ENCODE measurements at places on chromosomes 5 and 9.

DNA sequence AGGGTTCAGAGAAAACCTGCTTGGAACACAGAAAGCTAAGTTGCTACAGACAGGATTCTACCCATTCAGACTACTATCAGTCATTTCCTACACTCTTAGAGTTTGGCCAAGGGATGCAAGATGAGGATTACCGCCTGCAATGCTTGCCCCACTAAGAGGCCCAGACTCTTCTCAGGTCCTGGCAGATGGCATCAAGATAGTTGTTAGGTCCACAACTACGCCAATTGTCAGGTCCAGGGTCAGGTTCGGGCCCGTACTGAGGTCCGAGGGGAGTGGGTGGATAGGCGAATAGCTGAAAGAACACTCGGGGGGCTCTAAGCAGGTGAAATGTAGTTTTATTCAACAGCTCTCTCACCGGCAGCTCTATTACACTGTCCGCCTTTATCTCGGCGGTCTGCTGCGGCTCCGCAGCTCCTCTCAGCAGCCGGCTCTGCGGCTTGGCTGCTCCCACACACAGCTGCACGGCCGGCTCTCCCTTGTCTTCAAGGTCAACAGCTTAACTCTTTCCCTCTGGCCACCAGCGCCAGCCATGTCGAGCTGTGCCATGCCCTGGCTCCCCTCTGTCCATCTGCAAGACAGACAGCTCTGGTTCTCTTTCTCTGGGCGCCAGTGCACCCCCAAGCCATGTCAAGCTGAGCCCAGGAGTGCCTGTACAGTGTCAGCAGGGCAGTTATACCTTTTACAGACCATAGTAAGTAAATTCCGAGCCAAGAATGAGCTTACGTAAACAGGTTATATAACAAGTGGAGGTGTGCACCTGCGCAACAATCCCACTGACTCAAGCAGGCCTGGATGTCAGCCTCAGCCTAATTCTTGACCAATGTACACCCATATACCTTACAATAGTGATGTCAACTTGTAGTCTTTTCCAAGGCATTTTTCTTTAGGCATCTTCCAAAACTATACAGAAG, 24.0 kb downstream of the ENC1 start:
- DNase-seq, result no peak

- no peak for DNase-seq
Observed at GRCh38 chr5:92561411-92561959, 1019.5 kb downstream of the NR2F1-AS1 start.

DNA sequence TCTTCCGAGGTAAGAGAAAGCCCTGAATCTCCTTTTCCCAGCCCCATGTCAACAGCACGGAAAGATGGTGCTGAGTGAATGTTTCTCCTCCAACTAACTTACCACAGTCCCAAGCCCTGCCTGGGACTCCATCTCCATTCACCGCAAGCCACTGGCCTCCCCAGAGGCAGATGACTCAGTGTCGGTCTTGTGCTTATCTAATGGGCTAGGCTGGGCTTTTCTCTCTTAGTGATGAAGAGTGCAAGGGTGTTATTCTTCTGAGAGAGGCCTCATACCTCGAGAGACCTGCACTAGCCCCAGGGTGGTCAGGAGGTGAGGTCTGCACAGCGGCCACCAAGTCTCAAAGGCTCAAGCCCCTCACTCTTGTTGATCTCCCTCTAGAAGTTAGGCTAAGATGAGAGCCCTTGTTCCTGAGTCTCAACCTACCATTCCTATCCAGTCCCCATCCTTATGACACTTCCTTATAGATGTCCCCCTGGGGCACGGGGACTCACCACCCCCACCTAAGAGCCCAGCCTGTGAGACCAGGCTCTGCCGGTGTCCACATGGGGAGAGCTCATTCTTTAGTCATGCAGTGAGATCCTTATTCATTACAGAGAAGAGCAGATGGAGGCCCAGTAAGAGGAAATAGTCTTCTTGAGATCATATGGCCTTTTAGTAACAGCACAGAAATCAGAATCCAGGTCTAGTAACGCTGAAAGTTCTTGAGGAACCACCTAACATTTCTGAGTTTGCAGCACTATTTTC, 127.0 kb downstream of the SAXO1 start:
- no peak for DNase-seq

- no peak for DNase-seq
Observed at GRCh38 chr5:135048930-135049329, 14.9 kb upstream of the PITX1 start.

All from vagina (tissue), 2 donors.